ENCODE measurements at places on chromosomes 16 and 17.

DNA sequence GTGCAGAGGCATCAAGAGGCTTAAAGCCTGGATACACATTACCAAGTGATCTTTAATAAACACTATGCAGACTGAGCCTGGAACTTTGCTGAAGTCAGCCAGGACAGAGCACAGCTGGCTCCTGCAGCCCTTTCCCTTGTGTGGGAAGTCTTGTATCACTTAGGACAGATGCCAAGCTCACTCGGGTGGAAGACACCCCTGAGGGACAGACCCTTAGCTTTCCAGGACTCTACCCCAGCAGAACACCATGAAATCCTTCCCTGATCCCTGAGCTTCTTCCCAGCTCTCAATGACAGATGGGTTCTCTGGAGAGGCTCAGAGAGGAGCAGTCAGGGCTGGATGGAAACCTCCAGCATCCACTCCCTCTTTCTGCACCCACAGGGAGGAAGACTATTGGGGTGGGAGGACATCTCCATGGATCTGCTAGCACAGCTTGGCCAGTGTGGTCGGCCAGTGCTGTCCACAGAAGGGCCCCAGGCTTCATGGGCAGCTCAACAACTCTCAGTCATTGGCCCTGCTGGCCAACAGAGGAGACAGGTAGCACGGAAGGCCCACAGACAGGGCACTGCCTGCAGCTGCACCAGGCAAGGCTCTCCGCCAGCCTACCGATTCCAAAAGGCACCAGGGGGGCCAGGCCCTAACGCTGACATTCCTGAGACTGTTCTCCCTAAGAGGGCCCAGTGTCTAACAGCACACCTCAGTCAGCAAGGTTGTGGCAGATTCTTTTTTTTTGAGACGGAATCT, 15.9 kb downstream of the RAB5C start:
- no peak for DNase-seq

DNA sequence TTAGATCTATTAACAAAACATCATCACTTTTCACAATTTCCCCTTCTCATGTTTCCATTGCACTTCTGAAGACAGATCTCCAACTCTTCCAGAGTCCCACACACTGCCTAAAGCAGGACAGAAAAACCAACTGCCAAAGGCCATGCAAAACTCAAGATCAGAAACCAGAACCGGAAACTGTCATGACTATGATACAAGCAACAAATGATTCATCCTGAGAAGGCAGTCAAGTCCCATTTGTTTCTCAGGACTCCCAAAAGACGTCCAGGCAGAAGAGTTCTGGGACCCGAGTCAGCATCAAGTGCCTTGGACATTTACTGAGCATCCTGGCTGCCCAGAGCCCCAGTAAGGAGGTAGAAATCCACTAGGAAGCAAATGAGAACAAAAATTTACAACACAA, 38.8 kb downstream of the ERN1 start:
- DNase-seq: no peak

DNA sequence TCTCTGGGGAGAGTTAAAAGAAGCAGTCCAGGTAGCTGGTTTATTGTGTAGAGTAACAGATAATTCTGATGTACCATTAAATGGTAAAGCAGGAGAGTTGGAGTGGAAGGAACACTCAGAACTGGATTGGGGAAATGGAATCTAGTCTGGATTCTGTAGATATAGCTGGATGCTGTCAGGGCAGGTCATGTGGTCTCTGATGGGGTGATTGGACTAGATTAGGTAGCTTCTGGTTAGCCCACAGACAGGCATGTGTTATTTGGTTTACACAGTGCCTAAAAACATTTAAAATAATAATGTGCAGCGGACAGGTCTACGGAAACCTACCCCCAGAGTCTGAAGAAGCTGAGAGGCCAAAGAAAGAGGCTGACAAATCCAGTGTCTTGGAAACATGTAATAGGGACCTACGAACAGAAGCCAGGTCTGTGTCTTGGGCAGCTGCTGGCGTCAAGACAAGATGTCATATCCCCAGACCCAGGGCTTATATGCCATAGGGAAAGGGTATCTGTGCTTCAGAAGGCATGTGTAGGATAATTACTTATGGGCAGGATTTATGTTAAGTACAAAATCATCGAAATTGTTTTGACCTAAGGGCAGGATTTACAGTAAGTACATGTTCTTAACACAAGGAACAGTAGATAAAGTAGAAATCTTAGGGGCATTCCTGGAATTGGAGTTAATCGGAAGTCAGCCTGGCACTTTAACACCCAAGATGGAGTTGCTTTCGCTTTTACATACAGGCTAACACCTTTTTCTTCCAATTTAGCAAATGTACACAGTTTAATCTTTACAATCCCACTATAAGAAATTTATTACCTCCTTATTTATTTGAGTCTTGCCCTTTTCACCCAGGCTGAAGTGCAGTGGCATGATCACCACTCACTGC, 12.4 kb downstream of the LUC7L3 start:
- DNase-seq: no peak

DNA sequence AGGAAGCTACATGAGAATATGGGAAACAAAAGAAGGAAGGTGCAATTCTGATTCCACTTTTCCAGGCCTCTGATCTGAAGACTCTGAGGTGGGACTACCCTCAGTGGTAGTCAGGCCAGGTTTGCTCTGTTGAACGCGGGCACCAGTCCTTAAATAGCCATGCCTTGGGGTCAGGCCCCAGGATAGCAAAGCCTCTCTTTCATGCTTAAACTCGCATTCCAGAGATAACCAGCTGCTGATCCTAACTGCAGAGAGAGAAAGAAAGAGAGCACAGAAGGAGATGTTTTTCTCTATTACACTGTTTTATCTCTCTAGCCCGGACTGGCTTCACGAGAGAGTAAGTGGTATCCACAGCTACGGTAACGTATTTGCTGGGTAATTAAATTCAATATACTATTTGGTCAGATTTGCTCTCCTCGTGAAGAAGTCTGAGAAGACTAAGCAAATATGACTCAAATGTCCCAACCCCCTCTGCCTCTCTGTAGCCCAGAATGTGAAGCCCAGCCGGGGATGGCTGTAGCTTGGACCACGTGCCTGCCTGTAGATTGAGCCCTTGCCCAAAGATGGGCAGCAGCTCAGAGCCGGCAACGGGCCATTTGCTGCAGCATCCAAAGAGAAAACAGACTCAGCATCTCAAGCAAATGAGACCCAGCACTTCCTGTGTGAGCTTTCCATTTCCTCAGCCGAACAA, 122.2 kb downstream of the SMG6 start:
- DNase-seq: no peak

GRCh38 chr17:58621174-58621573, 70.7 kb downstream of the TEX14 start:
- DNase-seq: no peak

GRCh38 chr16:72404299-72404698, 232.3 kb upstream of the PMFBP1 start:
- no peak for DNase-seq

DNA sequence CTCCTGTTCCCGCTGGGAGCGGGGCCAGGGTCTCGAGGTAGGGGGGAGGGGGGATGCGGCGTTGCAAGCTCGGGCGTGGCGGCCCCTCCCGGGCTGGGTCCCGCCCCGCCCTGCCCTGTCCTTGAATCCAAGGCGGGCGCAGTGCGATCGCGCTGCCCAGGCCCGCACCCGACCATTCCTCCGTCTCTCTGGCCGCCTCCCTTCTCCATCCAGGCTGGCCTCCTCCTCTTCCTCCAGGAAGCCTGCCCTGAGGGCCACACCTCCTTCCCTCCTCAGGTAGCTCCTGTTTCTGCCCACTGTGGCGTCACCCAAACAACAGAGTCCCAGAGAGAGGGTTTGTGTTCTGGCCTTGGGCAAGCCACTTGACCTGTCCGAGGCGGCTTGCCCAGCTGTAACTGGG, 43.0 kb upstream of the TAC4 start:
- DNase-seq: no peak

DNA sequence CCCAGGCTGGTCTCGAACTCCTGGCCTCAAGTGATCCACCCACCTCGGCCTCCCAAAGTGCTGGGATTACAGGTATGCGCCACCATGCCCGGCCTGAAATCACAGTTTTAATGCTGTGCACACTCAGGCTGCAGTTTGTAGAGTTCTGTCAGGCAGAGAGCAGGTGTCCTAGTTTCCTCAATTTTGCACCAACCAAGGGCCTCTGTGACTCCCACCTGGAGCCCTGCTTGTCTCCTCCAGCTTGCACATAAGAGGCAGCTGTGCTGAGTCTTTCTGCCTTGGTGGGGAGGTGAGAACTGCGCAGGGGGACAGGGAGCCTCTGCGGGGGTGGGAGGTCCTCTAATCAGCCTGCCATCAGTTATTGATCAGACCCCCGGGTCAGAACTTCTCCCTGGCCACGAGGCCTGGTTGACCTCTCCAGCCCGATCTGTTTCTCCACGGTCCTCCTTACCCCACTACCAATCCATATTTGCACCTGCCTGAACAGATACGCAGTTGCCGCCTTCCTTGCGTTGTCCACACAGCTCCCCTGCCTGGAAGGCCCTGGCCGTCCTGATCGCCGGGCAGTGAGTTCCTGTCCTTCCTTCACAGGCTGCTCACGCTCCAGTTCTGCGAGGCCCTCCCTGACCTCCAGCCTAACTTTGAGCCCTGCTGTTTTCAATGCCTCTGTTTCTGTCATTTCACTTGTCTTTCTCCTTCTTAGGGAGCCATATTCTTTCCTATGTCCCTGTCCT, 48.1 kb upstream of the SIAH1 start:
- DNase-seq: no peak

DNA sequence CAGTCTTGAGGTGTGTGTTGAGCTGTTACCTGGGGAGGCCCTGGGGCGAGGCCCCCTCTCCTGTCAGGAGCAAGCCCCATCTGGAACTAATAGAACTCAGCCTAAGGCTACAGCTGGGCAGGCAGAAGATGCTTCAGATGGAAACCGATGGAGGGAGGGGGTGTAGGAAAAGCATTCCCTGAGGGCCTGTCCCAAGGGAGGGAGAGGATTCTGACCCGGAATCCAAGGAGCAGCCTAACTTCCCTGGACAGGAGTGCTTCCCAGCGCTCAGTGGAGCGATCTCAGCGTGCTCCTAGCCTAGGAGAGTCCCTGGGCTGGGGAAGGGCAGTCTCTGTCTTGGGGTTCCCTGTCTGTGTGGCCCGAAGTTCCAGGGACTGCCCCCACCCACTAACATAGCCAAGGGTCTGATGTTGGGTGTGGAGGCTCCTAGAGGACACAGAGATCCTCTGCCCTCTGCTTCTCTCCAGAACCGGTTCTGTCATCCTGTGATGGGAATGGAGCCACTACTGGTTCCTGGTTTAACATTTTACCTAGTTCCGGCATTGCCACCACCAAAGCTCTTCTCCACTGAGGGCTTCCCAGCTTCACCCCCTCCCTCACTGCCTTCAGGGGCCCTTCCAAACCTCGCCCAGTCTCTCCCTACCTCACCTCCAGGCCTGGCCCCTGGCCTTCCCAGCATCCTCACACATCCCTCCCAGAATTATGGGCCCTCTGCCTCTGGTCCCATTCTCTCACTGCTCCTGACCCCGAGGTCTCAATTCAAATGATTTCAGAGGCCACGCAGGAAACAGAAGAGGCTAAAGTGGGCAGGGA, 58.7 kb downstream of the RTN4RL1 start:
- DNase-seq: no peak

GRCh38 chr16:2720064-2720457, at the start of gene PRSS27:
TSS of gene PRSS27 (minus strand) at chr16:2720224. CDS start at chr16:2720160, 64 bp downstream.
- DNase-seq: no peak

DNA sequence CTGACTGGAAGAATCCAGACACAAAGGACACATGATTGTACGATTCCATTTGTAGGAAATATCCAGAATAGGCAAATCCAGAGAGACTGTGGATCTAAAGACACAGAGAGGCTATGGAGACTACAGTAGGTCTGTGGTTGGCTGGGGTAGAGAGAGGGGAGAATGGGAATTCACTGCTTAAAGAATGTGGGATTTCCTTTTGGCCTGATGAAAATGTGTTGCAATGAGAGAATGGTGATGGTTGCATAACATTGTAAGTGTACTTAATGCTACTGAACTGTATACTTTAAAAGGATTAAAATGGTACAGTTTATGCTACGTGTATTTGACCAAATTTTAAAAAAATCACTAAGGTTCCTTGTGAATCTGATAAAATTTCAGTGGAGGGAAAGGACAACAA, 62.1 kb downstream of the GPRC5B start:
- no peak for DNase-seq

DNA sequence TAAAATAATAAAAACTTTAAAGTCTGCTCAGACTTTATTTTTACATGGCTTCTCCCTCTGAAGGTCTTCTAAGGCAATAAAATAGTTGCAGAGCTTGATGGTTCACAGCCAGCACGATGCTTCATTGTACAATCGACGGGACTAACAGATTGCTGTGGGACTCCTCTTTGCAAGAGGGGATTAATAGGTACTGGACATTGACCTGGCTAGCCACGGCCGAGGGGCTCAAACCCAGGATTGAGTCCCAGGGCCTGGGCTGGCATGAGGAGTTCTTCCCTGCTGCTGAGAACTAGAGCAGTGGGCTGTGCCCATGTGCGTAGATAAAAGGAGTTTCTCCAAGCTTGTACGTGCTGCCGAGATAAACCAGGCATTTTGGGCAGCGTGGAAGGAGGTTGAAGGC, 23.6 kb upstream of the GAN start:
- no peak for DNase-seq

DNA sequence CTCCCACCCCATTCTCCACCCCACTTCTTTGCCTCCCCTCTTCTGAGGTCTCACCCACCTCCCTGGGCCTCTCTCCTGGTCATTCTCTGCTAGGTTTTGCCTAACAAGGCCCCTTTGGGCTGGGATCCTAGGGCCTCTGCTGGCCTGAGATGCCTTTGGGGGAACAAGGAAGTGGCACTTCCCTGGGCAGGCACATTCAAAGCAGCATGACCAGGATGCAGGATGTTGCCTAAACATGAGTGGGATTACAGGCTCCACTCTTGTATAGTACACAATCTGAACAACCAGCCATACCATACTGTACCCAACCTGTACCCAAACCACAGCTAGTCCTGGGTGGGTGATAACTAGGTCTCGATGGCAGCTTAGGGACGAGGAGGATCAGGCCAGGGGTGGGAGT, 9.0 kb downstream of the GALK1 start:
- DNase-seq: no peak

DNA sequence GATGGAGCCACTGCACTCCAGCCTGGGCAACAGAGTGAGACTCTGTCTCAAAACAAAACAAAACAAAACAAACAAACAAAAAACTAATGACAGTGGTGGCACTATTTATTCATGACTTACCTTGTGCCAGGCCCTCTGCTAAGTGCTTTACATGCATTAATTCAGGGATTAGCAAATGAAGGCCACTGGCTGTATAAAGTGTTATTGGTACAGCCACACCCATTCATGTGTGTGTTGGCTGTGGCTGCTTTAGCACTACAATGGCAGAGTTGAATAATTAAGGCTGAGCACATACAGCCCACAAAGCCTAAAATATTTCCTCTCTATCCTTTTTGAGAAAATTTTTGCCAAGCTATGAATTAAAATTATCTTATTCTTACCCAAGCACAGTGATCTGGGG, 531.8 kb upstream of the CDH5 start:
- no peak for DNase-seq

DNA sequence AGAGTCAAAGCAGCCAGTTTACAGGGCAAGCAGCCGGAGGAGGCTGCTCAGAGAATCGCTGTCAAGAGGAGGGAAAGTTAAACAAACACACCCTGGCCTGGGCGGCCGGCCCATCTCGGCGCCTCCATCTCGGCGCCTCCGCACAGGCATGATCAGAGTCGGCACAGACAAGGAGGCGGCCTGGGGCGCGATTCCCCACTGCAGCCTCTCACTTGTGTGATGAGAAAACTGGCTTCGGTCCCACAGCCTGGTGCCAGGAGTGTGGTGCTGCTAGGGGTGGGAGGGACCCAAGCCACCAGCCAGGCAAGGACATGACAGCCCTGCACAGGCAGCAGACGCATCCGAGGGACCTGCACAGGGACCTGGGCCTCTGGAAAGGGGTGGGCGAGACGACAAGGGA, 17.7 kb downstream of the SLC38A10 start:
- DNase-seq: no peak
